Activated naive CD8-positive, alpha-beta T cell treated with anti-CD3 and anti-CD28 coated beads for 36 hours (primary cell): ENCODE measurements at places on chromosomes 16 and 17.

- no peak for DNase-seq
Measured at GRCh38 chr17:9577373-9577709, 899 bp downstream of the CFAP52 start.

GRCh38 chr16:84283314-84284153 lies 11.1 kb upstream of the WFDC1 start:
- DNase-seq = no peak

- no peak for DNase-seq
Measured at GRCh38 chr16:23401139-23401538, 51.9 kb downstream of the COG7 start.

GRCh38 chr17:1021147-1021546 lies 24.2 kb downstream of the TIMM22 start:
- DNase-seq = no peak

GRCh38 chr17:10729334-10730193 lies at the start of gene TMEM220:
TSS of gene TMEM220 (minus strand) at chr17:10730023. CDS start at chr17:10729851, 172 bp downstream.
- peak; percentile 63 for DNase-seq

GRCh38 chr17:43468691-43469139 lies 15.1 kb upstream of the DHX8 start:
- no peak for DNase-seq
